Memory B cell (primary cell): ENCODE measurements at places on chromosomes 13 and 19.

DNA sequence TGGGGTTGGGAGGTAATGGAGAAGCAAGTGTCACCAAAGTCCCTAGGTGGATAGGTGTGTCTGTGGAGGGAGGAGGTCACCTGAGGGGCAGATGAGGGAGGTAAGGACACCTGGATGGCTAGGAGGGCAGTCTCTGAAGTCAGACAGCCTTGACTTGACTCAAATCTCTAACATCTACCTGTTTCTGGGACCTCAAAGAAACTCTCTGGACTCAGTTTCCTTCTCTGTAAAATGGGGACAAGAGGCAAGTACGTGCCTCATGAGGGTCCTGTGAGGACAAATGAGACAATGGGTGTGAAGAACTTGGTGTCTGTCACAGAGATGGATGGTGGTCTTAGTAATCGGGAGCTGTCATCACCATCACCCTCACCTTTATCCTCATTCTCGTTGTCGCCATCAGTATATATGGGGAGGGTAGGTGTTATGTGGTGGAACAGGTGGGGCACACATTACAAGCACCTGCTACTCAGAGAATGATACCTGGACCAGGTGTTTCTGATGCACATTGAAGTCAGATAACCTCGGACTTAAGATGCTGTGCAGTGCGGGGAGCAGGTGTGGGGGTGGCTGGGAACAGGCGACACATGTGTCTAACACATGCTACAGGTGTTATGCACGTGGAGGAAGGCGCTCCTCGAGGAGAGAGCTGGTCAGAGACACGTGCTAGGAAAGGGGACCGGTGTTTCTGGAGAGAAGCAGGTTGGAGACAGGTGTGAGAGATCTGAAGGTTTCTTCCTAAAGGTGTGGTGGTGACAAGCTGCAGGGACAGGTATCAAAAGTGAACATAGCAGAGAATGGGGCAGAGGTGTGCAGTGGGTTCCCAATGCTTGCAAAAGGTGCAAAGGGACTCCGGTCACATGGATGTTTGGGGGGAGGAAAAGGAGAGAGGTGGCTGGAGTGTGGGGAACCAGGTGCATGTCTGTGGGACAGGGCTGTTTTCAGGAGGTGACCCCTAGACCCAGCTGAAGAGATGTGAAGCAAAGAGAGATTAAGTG, 3.8 kb downstream of the ERFL start:
- no peak for DNase-seq

- no peak for DNase-seq
Measured at GRCh38 chr19:34189917-34190425, 17.7 kb downstream of the LSM14A start.

DNA sequence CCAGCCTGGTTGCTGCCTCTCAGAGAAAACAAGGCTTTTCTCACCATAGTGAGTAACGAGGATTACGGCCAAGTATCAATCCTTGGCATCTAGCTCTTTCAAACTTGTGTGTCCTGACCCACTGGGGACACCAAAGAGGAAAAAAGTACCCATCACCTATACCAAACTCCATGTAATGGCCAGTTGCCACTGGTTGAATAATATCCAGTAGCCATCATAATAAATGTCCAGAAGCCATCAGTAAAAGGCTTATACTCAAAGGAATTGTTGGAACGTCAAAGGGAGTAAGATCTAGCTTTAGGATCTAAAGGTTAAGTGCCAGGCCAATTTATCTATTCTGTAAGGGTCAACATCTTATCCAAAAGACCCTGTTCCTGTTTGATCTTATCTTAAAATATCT, 91.1 kb downstream of the PTPRS start:
- DNase-seq, result no peak

- no peak for DNase-seq
Measured at GRCh38 chr13:94558716-94559115, 37.2 kb downstream of the TGDS start.

- no peak for DNase-seq
Measured at GRCh38 chr13:97344265-97345175, 89.4 kb upstream of the RAP2A start.

- DNase-seq, result no peak
Measured at GRCh38 chr13:27472441-27472840, 22.1 kb upstream of the MTIF3 start.

DNA sequence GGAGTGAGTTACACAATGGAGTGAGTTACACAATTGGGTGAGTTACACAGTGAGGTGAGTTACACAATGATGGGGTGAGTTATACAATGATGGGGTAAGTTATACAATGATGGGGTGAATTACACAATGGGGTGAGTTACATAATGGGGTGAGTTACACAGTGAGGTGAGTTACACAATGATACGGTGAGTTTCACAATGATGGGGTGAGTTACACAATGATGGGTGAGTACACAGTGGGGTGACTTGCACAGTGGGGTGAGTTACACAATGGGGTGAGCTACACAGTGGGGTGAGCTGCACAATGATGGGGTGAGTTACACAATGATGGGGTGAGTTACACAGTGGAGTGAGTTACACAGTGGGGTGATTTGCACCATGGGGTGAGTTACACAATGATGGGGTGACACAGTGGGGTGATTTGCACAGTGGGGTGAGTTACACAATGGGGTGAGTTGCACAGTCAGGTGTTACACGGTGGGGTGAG, 52.5 kb upstream of the GAS6 start:
- no peak for DNase-seq

DNA sequence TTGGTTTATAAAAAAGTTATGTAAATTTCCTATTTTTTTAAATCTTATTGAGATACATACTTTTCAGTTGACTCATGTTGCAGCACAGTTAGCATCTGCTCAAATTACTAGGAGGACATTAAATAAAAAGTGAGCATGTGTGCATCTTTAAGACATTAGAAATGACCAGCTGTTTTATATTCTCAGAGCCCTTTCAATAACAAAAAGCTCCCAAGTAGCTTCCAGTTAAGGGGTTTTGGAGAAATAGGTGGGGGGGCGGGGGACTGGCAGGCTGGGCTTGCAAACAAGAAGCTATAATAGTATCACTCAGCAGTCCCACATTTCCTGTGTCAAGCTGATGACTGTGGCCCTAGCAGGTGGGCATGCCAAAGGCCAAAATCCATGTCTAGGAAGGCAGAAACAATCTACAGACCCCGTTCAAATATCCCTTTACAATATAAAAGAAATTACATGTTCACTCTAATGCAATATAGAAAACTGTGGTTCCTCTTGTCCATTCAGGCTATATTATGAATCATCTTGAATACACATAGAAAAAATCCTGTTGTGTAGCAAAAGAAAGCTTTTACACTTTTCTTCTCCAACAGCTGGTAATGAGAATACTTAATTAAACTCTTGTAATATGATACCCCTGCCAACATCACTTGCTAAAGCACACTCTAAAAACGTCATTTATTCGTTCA, 1713.2 kb upstream of the SLC10A2 start:
- no peak for DNase-seq

GRCh38 chr19:42401365-42402303, 11.5 kb upstream of the CNFN start:
- peak; percentile 74 for DNase-seq

DNA sequence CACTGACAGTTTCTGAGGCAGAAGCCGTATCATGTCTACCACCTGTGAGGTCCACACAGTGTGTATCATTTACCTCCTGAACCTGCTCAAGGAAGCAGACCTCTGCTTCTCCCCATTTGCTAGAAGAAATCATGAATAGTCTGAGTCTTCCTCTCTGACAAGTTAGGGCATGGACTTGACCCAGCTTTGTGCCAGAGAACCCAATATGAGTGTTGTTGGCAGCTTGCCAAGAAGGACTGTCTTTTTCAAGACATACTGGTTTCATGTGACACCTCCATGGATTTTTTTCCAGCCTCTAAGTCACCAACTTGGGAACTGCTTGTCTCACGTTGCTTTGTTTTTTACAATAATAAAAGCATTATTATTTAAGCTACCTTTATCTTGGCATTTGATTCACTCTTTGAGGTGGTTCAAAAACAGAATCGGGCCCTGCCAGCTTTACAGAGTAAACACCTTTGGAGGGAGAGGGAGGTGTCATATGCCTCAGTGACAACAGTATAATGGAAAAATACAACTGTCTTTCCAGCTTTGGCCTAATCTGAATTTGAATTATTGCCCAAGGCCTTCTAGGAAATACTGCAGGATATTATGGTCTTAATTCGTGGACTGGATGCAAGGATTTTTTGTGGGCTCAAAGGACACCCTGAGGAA, 9.6 kb downstream of the ZNF211 start:
- no peak for DNase-seq

- no peak for DNase-seq
Measured at GRCh38 chr19:18699403-18700054, 16.0 kb downstream of the CRTC1 start.

DNA sequence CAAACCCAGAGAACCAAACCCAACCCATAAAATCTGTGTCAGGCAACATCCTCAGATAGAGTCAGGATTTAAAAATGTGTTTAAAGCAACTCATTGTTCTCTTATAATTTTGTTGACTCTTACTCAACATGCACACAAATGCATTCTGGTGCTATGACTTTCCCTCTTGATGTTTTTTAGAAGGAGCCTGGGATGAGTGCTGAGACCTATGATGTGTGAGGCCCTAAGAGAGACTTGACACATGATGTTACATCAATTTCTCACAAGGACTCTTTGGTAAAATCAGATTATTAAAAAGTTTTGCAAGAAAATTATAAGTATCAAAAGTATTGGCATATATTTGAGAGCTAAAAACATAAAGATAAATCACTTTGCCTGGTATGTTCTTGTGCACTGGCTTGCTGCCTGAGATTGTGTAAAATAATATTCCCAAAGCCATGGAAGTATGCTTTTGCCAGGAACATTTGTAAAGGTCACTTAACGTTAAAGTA, 173.9 kb downstream of the DCLK1 start:
- DNase-seq, result no peak

GRCh38 chr13:111278258-111278657, 42.2 kb upstream of the TEX29 start:
- no peak for DNase-seq

GRCh38 chr19:55173714-55174409, 6.2 kb downstream of the SYT5 start:
- no peak for DNase-seq

DNA sequence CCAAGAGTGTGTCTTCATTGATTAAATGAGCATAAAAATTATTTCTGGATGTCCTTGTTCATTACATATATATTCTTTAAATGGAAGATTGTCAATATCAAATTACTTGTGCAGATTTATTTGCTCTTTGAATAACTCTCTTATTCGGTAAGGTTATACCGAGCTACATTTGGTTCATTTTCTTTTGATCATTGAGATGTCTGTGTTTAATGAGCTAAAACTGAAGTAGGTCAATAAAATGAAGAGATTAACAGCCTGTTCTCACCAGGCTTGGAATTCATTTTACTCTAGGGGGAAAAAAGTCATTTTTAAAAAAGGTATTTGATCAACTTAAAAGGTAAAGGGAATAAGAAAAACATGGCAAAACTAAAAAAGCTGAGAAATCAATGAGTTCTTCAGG, 10.6 kb downstream of the GPC5 start:
- DNase-seq, result no peak

GRCh38 chr13:88281841-88282240, 610.7 kb downstream of the SLITRK5 start:
- DNase-seq, result no peak

DNA sequence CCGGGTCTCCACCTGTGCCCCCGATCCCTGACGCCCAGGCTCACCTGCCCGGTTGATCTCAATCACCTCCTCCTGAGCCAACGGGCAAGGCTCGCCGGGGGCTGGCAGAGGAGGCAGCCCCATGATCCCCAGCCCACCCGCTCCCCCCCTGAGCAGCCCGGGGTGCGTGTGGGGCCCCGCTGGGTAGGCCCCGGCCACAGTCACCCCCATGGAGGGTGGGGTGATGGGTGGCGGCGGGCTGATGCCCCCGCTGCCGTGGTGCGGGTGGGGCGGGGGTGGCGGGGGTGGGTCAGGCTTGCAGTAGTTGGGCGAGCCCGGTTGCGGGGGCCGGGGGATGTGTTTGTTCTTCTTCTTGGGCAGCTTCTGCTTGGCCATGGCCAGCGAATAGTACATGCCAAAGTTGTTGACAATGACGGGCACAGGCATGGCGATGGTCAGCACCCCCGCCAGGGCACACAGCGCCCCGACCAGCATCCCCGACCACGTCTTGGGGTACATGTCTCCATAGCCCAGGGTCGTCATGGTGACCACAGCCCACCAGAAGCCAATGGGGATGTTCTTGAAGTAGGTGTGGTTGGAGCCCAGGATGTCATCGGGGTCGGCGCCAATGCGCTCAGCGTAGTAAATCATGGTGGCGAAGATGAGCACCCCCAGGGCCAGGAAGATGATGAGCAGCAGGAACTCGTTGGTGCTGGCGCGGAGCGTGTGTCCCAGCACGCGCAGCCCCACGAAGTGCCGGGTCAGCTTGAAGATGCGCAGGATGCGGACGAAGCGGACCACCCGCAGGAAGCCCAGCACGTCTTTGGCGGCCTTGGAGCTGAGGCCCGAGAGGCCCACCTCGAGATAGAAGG, 6.0 kb downstream of the KCNC3 start:
- no peak for DNase-seq

GRCh38 chr13:102729560-102730270, 34.9 kb upstream of the METTL21C start:
- DNase-seq, result no peak

GRCh38 chr19:41785653-41786052, 10.7 kb upstream of the CEACAM3 start:
- DNase-seq, result peak; percentile 58

DNA sequence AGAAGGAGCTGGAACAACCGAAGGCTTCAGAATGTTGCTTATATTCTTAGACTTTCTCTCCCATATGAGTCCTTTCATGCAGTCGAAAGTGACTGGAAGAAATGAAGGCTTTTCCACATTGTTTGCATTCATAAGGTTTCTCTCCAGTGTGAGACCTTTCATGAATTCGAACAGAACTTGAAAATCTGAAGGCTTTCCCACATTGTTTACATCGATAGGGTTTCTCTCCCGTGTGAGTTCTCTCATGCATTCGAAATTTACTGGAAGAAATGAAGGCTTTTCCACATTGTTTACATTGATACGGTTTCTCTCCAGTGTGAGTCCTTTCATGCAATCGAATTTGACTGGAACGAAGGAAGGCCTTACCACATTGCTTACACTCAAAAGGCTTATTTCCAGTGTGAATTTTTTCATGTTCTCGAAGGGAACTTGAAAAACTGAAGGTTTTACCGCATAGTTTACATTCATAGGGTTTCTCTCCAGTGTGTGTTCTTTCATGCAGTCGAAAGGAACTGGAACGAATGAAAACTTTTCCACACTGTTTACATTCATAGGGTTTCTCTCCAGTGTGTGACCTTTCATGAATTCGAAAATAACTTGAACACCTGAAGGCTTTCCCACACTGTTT, 21.5 kb downstream of the ZNF14 start:
- no peak for DNase-seq

DNA sequence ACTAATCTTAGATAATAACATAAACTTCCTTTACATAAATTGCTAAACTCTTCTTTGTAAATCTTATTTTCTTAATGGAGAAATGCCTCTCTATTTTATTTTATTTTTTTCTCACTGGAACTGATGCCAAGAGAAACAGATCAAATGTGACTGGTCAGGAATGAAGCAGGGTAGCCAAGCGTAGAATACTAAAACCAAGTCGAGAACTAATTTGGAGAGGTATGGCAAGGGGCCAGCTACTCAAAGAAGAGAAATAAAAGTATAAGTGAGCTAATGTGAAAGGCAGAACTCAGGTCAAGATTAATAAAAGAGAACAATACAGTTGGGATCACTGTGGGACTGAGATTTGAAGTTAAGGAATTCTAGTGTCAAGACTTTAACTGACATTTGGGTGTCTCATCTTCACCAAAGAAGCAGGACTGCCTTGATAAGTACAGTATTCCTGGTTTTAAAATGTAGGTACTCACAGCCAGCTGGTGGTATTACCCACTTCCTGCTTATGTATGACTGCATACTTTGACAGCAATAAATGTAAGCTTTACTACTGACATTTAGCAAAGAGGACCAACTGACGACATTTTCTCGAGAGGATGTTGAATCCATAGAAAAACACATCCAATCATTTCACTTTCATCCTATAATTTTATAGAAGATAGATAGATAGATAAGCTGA, 1192.2 kb downstream of the EFNB2 start:
- no peak for DNase-seq
